H9 (cell line): ENCODE measurements at places on chromosomes 4 and X. TPM values are rescaled to one million over a fixed set of nuclear protein-coding genes. Genes with fewer than 3 reads are reported as not detected.

DNA sequence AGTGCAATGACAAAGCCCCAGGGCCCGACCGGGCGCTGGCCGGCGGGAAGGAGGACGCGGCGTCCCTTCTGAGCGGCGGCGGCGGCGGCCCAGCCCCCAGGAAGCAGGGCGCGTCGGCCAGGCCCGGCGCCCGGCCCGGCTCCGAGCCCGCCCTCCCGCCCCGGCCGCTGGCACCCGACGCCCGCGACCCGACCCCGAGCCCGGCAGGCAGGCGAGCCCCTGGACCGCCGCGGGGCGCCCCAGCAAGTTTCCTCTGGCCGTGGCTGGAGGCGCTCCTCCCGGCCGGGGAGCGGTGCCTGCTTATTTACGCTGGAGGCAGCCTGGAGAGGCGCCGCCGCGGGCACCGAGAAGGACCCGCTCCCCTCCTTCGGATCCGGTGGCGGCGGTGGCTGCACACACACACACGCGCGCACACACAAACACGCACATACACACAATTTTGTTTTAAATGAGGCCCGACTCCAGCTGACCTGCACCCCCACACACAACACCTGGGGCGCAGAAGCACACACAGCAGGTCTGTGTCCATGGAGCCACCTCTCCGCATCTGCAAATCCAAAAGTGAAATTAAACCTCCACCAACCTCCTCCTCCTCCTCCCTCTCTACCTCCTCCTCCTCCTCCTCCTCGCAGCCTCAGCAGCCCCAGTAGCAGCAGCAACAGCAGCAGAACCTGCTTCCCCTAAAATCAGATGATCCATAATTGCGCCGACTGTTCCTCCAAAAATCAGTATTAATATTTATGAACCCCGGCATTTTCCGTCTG lies 669 bp downstream of the IRF2 start:
- H3K27ac ChIP-seq = peak overlapping the region; percentile 26
- H3K4me3 ChIP-seq = peak overlapping the region; percentile 90
- no peaks in the 10 kb centered on the region; the same call in 1 of the 2 replicates for H3K36me3 ChIP-seq
- DNase-seq = no peak
- no peaks in the 10 kb centered on the region for H3K27me3 ChIP-seq

DNA sequence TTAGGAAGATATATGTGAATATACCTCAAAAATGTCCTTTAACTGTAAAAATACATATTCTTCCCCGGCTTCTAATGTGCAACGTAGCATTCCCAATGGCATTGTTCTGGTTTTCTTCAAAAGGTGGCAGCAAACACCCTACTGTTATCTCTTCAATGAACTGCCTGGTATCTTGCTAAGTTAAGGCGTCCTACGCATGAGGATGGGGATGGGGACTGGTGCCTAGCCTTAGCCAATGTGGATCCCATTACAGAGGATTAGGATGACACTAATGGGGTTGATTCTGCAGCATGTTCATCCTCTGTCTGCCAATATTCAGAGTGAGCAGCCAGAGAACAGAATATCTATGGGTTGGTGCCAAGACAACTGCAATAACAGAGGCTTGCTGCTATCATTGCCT lies 334.9 kb upstream of the ADGRL3 start:
- no peak overlapping the region for H3K4me3 ChIP-seq
- DNase-seq = peak; percentile 31
- no peaks in the 10 kb centered on the region for H3K27me3 ChIP-seq
- no peak overlapping the region for H3K27ac ChIP-seq

GRCh38 chr4:169397762-169398161 lies 127.0 kb upstream of the SH3RF1 start:
- peaks cover 6% of the 10 kb centered on the region; the same call in 1 of the 2 replicates for H3K36me3 ChIP-seq
- H3K27me3 ChIP-seq = no peaks in the 10 kb centered on the region
- no peak overlapping the region for H3K27ac ChIP-seq
- no peak for DNase-seq
- no peak overlapping the region for H3K4me3 ChIP-seq

DNA sequence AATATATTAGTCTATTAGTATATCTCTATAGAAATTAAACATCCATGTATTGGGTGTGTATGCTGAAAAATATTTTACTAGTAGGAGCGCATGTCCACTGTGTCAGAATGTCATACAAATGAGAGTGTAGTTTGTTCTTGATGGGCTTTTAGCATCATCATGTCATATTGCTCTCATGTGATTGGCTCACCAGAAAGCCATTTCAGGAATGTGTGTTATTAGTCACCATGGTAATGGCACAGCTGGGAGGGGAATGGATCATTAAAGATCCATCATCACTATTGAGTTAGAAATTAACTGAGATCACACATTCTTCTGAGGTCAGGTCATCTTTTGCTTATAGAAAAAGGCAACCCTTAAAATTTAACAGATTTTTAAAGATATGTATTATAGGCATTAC lies 77.3 kb downstream of the PHEX start:
- no peaks in the 10 kb centered on the region for H3K36me3 ChIP-seq
- no peaks in the 10 kb centered on the region for H3K27me3 ChIP-seq
- H3K27ac ChIP-seq = no peak overlapping the region
- no peak for DNase-seq
- H3K4me3 ChIP-seq = no peak overlapping the region

- H3K4me3 ChIP-seq = peak overlapping the region; percentile 39; the same call in 2 of the 3 replicates
- peak; percentile 70 for DNase-seq
- no peaks in the 10 kb centered on the region for H3K4me1 ChIP-seq
- H3K36me3 ChIP-seq = no peaks in the 10 kb centered on the region
- no peaks in the 10 kb centered on the region for H3K27me3 ChIP-seq
These were observed 72.9 kb upstream of the STIM2 start for GRCh38 chr4:26787461-26788340.

GRCh38 chrX:143935601-143936000 lies 51.7 kb downstream of the UBE2NL start:
- no peak overlapping the region for H3K27ac ChIP-seq
- no peaks in the 10 kb centered on the region for H3K27me3 ChIP-seq
- H3K36me3 ChIP-seq = no peaks in the 10 kb centered on the region
- no peak overlapping the region for H3K4me3 ChIP-seq
- DNase-seq = no peak

BST1 gene
- total RNA-seq = 0.48 TPM in 1 of 2 replicates, not detected in the other

- no peaks in the 10 kb centered on the region; the same call in none of the 2 replicates for H3K36me3 ChIP-seq
- no peaks in the 10 kb centered on the region for H3K27me3 ChIP-seq
- H3K4me3 ChIP-seq = peak overlapping the region; percentile 91
These were observed 553 bp downstream of the SLC16A2 start for GRCh38 chrX:74421740-74422352.

PDLIM3 gene
- 12.0 and 13.1 TPM in 2 replicates for total RNA-seq

DNA sequence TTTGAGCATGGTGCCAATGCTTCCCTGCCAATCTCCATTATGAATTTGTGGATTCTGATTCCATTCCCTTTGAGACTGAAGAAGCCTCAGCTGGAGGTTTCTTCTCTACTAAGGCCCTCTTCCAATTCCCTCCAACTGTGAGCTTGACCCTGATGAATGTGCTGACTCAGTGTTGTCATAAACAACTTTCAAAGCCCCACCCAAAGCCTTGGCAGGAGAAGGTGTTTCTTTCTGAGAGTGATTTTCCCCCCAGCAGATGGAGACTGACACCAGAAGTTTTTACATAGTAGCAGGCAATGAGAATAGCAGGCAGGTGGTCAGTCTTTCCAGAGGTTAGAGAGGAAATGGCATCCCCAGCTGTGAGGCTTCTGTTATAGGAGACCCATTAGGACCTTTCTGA lies 53.1 kb downstream of the OCRL start:
- peaks cover 2% of the 10 kb centered on the region for H3K4me1 ChIP-seq
- peaks cover 33% of the 10 kb centered on the region for H3K36me3 ChIP-seq
- H3K27ac ChIP-seq = no peak overlapping the region

GRCh38 chr4:47842985-47843384 lies 5.1 kb upstream of the CORIN start:
- H3K4me1 ChIP-seq = no peaks in the 10 kb centered on the region
- no peak for DNase-seq
- no peaks in the 10 kb centered on the region for H3K27me3 ChIP-seq
- no peak overlapping the region for H3K27ac ChIP-seq

DNA sequence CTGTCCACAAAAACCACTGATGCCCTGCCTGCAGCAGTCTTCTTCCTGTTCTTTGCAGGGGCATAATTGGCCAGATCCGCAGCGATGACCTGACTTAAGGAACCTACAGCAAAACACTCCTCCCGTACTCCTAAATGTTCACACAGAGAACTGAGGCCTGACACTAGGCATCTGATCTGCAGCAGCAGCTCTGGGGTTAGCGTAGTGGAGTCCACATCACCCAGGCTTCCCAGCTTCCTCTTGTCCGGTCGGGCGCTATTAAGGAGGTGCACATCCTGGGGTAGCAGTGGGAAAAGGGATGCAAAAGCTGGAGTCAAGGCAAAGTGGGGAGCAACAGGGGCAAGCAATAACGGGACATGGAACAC lies 758 bp downstream of the SCFD2 start:
- H3K4me3 ChIP-seq = peak overlapping the region; percentile 94
- H3K27ac ChIP-seq = no peak overlapping the region

DNA sequence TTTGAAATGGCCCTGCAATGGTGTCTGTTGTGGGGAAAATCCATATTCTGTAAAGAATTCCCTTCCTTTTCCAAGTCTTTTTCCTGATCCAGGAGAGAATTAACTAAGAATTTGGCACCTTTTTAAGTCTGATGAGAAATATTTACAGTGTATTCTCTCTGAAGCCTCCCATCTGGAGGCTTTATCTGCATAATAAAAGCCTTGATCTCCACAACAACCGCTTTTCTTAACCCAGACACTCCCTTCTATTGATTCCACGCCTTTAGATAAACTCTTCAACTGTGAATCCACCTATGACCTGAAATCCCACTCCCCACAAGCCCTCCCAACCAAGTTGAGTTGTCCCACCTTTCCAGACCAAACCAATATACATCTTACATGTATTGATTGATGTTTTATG lies 43.1 kb upstream of the TMPRSS11E start:
- no peaks in the 10 kb centered on the region for H3K36me3 ChIP-seq
- peaks cover 13% of the 10 kb centered on the region; the same call in 1 of the 2 replicates for H3K4me1 ChIP-seq
- peak; percentile 68 for DNase-seq
- H3K27me3 ChIP-seq = no peaks in the 10 kb centered on the region

GCNA gene
- total RNA-seq = 0.48 and 0.96 TPM in 2 replicates

- no peak overlapping the region for H3K4me3 ChIP-seq
- no peak overlapping the region for H3K27ac ChIP-seq
- no peaks in the 10 kb centered on the region for H3K4me1 ChIP-seq
- no peaks in the 10 kb centered on the region for H3K27me3 ChIP-seq
These were observed 338.9 kb upstream of the TECRL start for GRCh38 chr4:64747919-64748715.

GRCh38 chr4:79255793-79256192 lies 70.1 kb downstream of the NAA11 start:
- DNase-seq = peak; percentile 67
- H3K4me1 ChIP-seq = no peaks in the 10 kb centered on the region
- H3K4me3 ChIP-seq = no peak overlapping the region

GRCh38 chr4:166045457-166045856 lies 172.4 kb downstream of the TLL1 start:
- H3K36me3 ChIP-seq = no peaks in the 10 kb centered on the region
- H3K27ac ChIP-seq = no peak overlapping the region
- H3K4me3 ChIP-seq = no peak overlapping the region
- H3K27me3 ChIP-seq = no peaks in the 10 kb centered on the region
